Esophagus mucosa (tissue), 1 donor: ENCODE measurements at places on chromosomes 6 and 20.

DNA sequence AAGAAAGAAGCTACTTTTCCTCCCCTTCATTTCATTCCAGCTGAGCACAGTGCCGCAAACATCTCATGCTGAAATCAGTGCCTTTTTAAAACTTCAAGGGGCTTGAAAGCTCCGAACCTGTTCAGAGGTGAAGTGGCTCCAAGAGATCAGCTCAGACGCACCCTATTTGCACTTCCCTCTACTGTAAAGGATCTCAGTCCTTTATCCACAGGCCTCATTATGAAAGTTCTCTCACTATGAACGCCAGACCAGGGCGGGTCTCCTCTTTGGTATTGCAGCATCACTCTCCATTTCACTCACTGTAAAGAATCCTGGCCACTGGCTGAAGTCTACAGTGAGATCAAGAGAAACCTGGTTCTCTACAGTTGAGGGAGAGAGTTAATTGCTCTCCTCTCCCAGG lies 232.7 kb upstream of the POU3F2 start:
- no peak for ATAC-seq

GRCh38 chr6:38715016-38715689 lies at the start of gene DNAH8:
TSS of gene DNAH8 (plus strand) at chr6:38715311. CDS start at chr6:38722810, 7,499 bp downstream.
- no peak for ATAC-seq

DNA sequence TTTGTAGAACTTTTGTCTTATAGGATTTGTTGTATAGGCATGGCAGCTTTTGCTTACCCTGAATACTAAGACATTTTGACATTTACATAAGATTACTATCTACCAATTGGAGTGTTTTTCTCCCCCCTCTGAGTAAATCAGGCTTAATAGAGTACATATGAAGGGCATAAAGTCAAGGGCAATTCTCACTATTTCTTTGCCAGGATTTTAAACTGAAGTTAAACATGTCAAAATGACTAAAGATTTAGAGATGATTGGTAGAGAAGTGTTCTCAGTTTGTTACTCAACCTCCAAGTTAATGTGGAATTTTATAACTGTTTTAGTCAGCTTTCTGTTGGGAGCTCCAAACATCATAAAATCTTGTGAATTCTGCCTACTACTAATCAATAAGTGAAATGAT lies 157.8 kb downstream of the CDKAL1 start:
- no peak for ATAC-seq

- ATAC-seq: no peak
These were observed 111.2 kb upstream of the ADGRF1 start for GRCh38 chr6:47153404-47153755.

DNA sequence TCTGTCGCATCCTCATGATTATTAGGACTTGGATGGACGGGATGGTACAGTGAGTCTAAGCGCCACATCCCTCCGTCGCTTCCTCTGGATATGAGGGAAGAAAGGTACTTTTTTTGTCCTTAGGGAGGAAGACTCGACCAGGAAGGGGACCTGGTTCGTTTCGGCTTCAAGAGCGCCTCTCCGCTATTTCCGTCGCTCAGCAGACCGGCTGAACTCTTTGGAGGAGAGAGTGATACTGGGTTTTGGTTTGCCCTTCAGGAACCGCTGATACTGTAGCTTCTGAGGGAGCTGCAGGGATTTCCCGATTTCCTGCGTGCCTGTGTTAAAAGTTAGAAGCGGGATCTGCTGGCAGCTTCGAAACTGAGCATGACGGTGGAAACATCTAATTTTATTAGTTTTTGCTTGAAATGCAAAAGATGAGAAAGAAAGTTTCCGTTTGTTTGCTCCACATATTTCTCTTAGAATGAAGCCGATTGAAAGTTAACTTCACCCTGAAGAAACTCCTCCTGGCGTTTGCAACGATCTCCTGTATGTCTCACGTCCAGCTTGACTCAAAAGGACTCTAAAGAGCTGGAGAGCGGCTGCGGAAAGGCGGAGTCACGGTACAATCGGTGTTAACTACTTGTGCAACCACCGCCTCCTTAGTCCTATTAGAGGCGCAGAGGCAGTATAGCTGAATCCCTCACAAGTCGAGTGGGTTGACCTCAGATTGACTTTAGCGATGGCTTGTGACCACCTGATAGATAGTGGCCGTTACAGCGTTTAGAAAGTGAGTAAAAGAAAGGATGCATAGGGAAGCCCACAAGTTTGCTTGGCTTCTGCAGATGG lies 129.4 kb downstream of the TRIM27 start:
- no peak for ATAC-seq

DNA sequence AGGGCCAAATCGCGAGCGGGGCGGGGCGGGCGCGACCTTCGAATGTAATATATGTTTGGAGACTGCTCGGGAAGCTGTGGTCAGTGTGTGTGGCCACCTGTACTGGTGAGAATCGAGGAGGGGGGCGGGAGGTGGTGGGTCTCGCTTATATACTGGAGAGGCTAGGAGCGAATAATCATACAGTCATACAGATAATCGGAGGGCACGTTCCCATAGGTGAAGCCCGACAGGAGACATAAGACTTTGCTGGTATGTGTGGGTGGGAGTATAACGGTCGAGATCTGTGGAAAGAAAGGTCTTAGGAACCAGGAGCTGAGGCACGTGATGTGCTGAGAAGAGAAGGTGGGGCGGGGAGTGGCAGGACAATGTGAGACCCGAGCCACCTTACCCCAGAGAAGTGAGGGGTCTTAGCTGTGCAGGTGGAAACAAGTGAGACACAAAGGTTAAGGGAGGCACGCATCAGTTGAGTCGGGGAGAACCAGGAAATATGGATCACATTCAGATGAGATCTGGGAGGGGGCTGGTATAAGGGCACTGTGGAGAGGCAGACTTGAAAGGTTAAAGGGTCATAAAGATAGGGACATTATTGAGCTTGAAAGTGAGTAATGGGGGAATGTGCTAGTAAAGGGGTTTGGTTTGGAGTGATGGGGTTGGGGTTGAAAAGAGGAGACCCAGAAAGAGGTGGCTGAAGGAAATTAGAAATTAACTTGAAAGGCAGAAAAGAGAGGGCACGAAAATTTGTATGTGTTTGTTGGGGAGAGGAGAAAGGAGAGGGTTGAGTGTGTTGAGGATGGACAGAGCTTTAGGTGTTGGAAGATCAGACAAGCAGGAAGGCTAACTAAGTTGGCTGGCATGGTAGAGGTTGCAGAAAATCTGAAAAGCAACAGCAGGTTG lies 589 bp downstream of the RNF5 start:
- no peak for ATAC-seq

- ATAC-seq: no peak
These were observed 221.8 kb upstream of the FAM83B start for GRCh38 chr6:54624779-54625178.

DNA sequence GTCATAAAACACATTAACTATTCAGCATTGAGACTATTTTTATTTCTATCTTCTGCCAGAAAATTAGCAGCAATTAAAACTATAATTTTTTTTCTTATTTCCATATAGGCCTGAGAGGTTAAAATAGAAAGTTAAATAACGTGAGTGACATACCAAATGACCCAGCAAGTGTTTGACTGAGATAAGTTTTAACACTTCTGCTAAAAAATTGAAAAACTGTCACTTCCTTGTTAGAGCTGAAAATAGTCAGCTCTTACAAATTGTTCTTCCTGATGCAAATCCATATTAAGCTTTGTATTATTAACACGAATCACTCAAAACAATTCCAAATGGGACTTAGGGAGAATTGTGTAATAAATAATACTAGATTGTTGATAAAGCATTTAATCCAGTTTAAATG lies 26.5 kb upstream of the STX11 start:
- no peak for ATAC-seq

GRCh38 chr20:16917636-16918035 lies 169.5 kb downstream of the OTOR start:
- ATAC-seq: no peak

GRCh38 chr6:36814249-36814648 lies 25.0 kb downstream of the CPNE5 start:
- ATAC-seq: no peak

- no peak for ATAC-seq
These were observed 721.1 kb downstream of the TENT5A start for GRCh38 chr6:81031416-81031815.
